ENCODE measurements at places on chromosomes 1 and 21.

DNA sequence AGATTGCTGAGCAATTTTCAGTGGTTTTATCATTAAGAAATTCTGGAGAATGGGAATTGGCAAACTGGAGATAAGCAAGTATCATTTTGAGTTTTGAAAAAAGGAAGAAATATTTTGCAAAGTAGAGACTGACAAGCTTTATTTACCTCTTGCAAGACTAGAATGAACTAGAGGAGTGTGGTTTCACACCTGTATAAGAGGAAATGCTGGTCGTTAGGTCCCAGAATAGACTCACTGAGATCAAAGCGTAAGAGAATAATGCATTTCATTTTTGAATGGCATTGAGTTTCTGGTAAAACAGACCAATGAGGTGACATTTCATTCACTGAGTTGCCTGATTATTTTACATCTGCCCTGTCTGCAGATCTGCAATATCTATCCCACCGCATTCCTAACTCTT lies 308.1 kb downstream of the ADGRL2 start:
- DNase-seq: no peak

DNA sequence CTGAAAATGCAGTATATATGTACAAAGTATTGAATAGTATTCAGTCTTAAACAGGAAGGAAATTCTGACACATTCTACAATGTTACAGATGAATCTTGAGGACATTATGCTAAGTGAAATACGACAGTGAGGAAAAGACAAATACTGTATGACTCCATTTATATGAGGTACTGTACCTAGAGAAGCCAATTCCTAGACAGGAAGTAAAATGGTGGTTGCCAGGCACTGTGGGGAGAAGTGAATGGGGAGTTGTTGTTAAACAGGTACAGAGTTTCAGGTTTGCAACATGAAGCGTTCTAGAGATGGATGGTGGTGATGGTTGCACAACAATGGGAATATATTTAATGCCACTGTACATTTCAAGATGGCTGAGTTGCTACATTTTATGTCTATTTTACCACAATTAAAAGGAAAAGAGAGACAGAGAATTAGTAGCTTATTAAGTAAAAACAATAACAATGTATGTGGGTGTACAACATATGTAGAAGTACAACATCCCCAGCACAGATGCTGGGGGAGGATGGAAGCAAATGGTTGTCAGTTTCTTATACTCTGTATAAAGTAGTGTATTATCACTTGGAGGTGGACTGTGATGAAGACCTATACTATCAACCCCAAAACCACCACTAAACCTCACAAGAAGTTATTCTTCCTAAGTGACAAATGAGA lies 3.9 kb upstream of the RAB4A start:
- DNase-seq: no peak

GRCh38 chr1:240114222-240114621 lies 22.5 kb downstream of the FMN2 start:
- no peak for DNase-seq

- DNase-seq: no peak
Observed at GRCh38 chr1:210654176-210654981, 325.7 kb downstream of the HHAT start.

GRCh38 chr21:27154451-27155129 lies 187.7 kb upstream of the ADAMTS5 start:
- DNase-seq: no peak

DNA sequence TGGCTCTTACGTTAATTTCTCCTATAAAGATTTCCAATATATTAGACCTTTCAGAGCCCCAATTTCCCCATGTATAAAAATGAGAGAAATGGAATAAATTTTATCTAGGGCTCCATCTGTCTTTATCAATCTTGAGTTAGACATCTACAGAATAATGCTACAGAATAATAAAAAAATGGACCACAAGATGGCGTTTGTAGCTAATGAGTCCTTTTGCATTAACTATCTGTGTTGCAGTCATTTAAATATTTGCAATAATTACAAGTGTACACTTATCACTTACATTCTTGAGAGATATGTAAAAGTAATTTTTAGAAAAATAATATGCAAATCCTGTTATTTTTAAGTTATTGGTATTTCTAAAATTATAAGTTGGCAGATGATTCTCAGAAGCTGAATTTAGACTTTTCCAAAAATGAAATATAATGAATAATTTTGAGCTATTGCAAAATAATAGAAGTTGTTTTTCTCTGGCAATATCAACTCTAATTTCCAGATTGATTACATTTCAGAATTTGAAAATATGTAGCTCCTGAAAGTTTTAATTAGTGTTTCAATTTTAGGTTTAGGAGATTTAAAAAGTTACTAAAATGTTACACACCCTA lies 87.7 kb downstream of the SNX7 start:
- no peak for DNase-seq

DNA sequence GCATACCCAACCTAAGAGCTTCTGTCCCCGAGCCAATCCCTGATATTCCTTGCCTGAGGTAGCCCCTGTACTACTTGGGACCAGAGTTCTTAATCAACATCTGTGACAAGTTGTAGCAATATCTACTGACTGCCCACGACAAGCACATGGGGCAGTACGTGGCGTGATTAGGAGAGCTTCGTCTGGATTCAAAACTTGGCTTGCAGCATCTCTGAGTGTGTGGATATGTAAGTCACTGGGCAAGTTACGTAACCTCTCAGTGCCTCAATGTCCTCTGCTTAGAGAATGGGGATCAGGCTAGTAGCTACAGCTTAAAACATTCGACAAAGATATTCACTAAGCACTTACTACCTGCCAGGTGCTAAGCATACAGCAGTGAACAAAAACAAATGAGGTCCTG lies 5.0 kb downstream of the HSPG2 start:
- DNase-seq: no peak
